ENCODE measurements at places on chromosomes 16 and 17.

GRCh38 chr17:73023759-73024158 lies 68.7 kb downstream of the SLC39A11 start:
- no peak for DNase-seq

- no peak for DNase-seq
Observed at GRCh38 chr16:50096791-50097190, 31.0 kb downstream of the HEATR3 start.

DNA sequence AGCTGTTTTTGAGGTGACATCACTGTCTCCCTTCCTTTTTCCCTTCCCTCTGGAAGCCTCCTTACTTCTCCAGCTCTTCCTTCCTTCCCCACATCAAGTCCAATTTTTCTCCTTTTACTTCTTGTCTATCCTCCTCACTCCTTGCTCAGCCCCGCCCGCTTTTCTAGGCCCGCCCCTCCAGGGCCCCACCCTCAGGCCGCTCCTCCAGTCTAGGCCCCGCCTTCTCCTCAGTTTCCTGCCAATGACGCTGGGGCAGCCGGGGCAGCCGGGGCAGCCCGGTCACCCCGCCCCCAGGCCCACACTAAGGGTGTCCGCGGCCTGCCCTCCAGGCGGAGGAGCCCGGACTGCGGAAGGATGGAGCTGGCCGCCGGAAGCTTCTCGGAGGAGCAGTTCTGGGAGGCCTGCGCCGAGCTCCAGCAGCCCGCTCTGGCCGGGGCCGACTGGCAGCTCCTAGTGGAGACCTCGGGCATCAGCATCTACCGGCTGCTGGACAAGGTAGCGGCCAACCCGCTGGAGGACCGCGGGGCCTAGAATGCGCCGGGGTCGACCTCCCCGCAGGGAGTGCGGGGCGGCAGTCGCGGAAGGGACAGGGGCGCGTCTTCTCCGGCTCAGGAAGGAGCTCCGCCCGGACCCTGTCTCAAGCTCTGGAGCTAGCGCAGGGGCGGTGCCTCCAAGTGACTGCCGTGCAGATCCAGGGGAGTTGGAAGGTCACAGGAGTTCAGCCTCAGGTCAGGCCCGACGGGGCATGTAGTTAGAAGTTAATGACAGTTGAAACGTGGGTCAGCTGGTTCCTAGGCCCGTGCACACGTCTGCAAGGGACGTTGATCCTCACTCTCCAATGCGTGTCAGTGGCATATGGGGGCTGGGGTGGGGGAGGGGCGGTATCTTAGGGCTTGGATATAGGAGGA lies at the start of gene PCTP:
PCTP (plus strand) TSS at position 302 of the 908 bp plus-strand sequence; CDS start at position 355, 53 bp downstream.
- peak; percentile 90 for DNase-seq

- no peak for DNase-seq
Observed at GRCh38 chr16:54242199-54242598, 44.4 kb downstream of the IRX3 start.

DNA sequence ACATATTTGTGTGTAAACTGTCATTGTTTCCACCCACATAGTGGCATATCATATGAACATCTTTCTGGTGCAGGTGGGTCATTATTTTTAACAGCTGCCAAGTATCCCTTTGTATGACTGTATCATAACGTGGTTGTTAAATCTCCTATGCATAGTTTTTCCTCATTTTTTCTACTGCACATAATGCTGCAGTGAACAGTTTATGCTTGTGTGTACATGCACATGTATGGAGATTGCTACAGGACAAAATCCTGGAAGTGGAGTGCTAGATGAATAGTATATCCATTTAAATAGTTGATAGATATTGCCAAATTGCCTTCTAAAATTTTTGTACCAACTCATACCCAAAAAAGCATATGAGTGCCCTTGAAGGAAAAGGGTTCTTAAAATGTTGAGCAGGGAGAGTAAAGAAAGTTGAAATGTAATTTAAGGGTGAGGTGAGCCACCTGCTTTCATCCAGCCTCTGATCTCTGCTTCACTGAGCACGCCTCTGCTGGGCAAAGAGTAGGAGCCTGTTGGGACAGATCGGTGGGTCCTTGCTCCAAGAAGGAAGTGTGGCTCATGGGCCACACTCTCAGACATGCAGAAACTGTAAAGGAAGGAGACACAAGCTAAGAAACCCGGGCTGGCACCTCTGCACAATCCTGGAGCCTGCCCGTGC lies 55.3 kb downstream of the HLF start:
- DNase-seq: no peak

- DNase-seq: no peak
Observed at GRCh38 chr17:11720816-11721215, 122.5 kb downstream of the DNAH9 start.

DNA sequence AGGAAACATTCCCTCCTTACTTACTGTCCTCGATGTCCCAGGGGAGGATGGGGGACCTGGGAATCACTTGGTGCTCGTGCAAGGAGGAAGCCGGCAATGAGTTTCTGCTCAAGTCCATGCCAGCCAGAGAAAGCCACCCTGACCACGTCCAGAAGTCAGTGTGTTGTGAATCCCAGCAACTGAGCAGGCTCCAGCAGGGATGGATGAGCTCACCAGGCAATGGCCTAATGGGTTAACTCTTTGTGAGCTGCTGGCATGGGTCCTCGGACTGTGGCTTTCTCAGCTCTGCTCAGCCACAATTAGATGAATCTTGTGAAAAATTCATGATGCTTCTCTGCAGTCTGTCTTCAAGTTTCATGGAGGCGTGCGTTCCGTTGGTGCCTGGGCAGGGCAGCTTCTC lies at the start of gene PIRT:
PIRT (minus strand) TSS at position 167 of the 400 bp plus-strand sequence. CDS start 12,442 bp downstream, outside the sequence.
- DNase-seq: no peak

- no peak for DNase-seq
Observed at GRCh38 chr16:17685447-17685846, 214.7 kb upstream of the XYLT1 start.

DNA sequence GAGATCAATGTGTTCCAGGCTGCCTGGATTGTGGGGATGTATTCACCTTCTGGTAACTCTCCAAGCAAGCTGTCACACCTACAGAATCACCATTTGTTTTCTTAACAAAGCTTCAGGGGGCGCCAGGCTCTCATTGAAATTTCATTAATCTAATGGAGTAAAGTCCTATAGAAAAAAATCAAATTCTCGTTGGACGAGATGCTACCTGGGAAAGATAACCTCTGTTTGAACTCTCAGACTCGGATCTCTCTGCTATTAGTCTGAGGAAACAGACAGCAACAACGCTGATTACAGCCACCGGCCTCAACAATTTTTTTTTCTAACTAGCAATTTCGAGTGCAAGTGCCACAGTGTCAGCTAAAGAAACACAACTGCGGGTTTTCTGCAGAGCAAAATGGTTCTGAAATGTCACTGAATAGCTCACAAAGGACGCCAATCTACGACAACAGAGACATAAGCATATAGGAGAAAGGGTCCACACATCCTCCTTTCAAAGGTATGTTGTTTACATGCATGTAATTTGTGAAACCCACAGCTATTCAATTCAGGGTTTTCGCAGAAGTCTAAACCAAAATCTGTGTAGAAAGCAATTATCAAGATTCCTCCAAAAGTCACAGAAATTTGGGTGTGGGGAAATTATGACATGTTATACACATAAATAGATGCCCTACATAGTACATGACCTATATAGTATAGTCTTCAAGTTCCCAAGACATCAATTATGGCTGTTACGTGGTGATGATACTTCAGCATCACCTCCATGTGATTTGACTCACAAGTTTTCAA lies 135.8 kb downstream of the SKAP1 start:
- no peak for DNase-seq

DNA sequence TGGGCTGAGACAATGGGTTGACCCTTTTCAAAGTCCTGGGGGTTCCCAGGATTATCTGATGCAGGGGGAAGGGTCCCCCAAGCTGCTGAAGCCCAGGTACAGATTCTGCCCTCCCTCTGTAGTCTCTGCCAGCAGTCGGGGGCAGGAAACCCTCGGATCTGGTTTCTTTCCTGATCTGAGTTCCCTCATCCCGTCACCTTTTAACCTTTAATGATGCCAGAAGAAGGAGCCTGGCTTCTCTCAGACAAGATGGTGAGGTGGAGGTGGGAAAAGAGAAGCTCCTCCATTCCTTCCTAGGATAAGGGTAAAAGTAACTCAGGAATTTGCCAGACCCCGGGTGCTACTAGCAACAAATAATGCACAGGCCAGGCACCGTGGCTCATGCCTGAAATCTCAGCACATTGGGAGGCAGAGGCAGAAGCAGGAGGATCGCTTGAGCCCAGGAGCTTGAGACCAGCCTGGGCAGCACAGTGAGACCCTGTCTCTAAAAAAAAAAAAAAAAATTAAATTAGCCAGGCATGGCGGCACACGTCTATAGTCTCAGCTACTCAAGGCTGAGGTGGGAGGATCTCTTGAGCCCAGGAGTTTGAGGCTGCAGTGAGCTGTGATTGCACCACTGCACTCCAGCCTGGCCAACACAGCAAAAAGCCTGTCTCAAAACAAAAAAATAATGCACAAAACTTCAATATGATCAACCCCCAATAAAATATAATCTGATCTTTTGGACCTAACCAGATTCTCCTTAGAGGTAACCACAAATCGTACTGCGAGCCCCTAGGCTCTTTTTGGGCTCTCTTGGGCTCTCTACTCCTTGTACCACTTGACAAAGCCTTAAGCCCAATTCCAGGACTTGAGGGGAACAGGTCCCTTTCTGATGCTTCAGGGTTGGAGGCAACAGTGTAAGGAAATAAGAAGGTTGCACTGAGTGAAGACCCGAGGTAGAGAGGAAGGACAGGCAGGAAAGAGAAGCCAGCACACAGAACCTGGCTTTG lies 5.7 kb downstream of the CDC42EP4 start:
- no peak for DNase-seq

DNA sequence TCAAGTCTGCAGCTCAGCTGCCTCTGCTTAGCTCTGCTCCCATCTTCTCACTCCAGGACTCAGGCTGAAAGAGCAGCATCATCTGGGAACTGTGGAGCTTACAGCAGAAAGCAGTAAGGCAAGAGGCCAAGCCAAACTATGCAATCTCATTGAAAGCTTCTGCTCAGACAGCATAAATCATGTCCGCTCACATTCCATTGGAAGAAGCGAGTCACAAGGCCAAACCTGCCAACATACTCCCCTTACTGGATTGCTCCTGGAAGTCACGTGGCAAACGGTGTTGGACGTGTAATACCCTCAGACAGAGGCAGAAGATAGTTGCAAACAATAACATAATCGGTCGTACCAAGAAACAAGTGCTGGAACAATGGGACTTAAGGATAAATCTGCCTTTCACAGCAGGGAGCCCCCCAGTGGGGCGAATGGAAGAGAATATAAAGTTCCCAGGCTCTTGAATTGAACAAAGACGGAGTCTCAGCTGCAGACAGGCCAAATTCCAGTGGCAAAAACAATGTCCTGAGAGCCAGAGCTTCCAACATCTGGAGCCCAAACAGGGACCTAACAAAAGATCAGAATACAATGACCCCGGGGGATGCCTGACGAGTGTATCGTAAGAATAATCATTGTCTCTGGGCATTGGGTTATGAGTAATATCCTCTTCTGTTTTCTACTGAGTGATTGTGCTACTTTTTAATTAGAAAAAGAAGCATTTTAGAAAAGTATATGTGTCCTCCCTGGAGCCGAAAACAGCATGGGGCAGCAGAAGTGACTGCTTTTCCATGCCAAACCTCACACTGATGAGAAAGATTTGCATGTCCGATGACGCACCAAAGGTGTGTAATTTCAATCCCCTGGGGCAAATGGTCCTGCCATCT lies 68.4 kb downstream of the CMC2 start:
- no peak for DNase-seq

DNA sequence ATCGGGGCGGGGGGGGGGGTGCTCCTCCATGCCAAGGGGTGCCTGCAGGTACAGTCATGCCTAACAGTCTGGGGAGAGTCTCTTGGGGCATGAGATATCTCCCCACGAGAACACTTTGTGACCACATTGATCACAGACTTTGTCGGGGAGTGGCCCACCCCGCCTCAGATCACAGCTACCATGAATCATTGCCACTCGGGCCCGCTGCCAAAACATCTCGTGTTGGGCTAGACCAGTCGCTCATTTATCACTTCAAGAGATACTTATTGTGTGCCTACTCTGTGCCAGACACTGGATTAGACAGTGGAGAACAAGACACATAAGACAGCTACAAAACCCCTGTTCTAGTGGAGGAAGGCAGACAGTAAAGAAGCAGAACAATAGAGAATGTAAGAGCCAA lies 72.6 kb downstream of the CLEC16A start:
- no peak for DNase-seq

DNA sequence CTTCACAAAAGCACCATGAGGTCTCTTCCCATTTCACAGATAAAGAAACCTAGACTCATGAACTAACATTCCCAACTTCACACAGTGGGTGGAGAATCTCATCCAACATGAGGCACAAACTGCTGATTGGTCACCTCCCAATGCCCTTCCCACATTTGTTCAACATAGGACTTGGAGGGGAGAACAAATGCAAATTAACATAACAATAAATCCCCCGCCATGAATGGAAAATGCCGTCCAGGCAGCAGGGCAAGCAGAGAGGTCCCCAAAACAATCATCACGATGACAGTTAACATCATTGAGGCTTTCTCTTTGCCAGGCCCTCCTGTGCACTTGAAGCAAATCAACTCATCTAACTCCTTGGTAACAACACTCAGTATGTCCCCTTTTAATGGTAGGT lies 185.3 kb downstream of the TMEM132E start:
- no peak for DNase-seq

GRCh38 chr17:73544333-73544732 lies 99.9 kb downstream of the SDK2 start:
- no peak for DNase-seq

DNA sequence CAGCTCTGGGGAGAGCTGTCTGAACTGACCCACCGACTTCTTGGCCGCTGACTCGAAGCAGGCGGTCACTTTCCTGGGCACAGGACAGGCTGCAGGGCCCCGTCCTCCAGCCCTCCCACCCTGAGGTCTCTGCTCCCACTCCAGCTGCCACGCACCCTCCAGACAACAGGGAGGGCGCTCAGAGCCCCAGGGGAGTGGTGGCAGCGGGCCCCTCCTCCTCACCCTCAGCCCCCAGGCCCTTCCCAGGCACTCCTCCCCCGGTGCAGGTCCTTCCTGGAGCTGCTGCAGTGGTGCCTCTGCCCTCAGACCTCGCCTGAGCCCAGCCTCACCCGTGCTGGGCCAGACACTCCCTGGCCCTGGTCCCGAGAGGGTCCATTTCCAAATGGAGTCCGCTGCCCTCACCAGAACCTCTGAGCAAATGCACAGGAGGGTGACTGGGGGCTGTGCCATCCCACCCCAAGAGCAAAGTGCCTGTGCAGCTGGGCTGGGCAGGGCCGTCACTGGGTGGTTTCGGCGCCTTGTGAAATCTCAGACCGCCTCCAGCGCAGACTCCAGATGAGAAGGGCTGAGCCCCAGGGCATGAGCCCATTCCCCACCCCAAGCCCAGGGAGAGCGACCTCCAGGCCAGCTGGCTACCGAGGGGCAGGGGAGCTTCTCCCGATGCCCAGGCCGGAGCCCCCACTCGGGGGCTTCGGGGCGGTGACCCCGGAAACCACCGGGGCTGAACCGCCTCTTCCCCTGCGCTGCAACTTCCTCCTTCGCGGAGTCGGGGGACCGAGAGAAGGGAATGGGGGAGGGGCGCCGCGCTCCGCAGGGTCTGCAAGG lies 717 bp downstream of the CYBA start:
- no peak for DNase-seq

DNA sequence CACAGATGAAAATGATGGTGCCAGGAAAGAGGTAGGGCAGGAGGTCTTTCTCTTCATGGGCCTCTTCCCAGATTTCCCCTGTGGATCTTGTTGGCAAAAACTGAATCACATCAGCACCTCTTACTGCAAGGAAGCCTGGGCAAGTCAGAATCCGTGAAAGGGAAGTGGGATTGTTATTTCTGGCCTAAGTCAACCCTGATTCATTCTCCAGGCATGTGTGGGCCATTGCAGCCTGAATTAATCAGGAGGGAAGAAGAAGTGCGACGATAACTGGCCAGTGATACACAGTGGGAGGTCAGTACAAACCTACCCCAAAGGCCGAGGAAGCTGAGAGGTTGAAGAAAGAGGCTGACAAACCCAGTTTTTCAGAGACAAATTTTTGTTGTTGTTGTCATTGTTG lies 17.9 kb upstream of the NSMCE1 start:
- DNase-seq: no peak
